ENCODE measurements at places on chromosomes 2 and 18.

GRCh38 chr18:65792456-65793074 is 41.8 kb downstream of the CDH7 start:
- no peak overlapping the region for H3K4me3 ChIP-seq
- no peaks in the 10 kb centered on the region for H3K27me3 ChIP-seq
- no peaks in the 10 kb centered on the region for H3K4me1 ChIP-seq
- DNase-seq, result no peak

- H3K27me3 ChIP-seq, result no peaks in the 10 kb centered on the region
- H3K4me3 ChIP-seq, result no peak overlapping the region
- no peaks in the 10 kb centered on the region for H3K4me1 ChIP-seq
- no peak overlapping the region for H3K27ac ChIP-seq
Observed at GRCh38 chr18:48985161-48985560, 34.4 kb upstream of the SMAD7 start.

GRCh38 chr2:197740200-197740599 is 35.0 kb downstream of the MARS2 start:
- H3K4me3 ChIP-seq, result no peak overlapping the region
- H3K27me3 ChIP-seq, result no peaks in the 10 kb centered on the region
- no peaks in the 10 kb centered on the region for H3K36me3 ChIP-seq
- DNase-seq, result no peak
- no peak overlapping the region for H3K27ac ChIP-seq

DNA sequence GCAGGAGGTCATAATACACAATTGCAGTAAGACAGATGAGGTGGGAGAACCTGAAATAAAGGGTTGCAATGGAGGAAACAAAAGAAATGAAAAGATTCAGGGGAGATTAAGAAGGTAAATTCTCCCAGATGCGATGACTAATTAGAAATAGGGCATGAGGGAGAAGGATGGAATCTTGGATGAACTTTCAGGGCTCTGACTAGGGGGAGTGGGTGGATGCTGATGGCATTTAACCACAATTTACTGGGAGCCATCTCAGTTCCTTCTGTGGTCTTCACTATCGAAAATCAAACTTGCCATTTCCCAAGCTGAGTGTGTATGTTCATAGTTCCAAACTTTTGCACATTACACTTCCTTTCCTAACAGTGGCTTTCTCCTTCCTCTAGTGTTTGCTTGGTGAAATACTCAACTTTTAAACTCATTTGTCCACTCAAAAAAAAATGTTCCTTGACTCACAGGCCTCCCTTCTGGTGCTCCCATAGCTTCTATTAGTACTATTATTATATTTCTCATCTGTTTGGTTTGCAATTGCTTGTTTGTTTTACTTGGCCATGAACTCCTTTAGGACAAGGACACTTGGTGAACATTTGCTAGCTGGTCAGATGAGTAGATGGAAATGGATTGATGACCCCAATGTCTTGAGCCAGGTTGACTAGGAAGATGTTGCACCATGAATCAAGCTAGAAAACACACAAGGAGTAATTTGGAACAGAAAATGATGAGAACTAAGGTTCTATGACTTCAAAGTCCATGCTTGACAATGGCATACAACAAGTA is 178.5 kb downstream of the DIS3L2 start:
- H3K27me3 ChIP-seq, result no peaks in the 10 kb centered on the region
- DNase-seq, result no peak
- no peak overlapping the region for H3K27ac ChIP-seq
- H3K36me3 ChIP-seq, result no peaks in the 10 kb centered on the region

DNA sequence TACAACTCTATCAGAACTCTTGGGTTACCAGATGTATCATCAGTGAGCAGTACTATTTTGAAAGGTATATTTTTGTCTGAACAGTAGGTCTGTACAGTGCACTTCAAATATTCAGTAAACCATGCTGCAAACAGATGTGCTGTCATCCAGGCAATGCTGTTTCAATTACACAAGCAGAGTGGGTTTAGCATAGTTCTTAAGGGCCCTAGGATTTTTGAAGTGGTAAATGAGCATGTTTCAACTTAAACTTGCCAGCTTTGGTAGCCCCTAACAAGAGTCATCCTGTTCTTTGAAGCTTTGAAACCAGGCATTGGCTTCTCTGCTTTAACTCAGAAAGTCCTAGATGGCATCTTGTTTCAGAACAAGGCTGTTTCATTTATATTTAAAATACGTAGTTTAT is 1519.9 kb downstream of the SUCLG1 start:
- H3K27me3 ChIP-seq, result no peaks in the 10 kb centered on the region
- H3K36me3 ChIP-seq, result no peaks in the 10 kb centered on the region
- H3K4me3 ChIP-seq, result no peak overlapping the region

DNA sequence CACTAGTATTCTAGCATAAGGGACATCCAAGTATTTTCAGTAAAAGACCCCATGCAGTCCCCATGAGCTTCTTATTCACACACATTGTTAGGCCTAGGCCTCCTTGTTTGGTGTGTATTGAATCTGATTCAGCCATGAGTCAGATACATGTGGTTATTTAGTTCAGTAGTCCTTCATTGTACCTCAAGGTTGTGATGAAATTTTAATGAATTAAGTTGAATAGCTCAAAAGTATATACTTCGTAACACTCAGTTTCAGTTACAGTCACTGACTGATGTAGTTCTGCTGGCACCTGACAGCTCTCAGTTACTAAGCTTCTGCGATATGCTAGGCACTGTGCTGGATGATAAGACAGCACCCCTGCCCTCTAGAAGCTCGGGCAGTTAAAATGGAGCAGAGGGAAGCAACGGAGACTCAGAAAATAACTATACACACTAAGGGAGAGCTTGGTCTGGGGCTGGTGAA is 86.4 kb downstream of the XRCC5 start:
- no peak for DNase-seq
- H3K27ac ChIP-seq, result no peak overlapping the region
- H3K4me1 ChIP-seq, result no peaks in the 10 kb centered on the region
- no peak overlapping the region for H3K4me3 ChIP-seq

DNA sequence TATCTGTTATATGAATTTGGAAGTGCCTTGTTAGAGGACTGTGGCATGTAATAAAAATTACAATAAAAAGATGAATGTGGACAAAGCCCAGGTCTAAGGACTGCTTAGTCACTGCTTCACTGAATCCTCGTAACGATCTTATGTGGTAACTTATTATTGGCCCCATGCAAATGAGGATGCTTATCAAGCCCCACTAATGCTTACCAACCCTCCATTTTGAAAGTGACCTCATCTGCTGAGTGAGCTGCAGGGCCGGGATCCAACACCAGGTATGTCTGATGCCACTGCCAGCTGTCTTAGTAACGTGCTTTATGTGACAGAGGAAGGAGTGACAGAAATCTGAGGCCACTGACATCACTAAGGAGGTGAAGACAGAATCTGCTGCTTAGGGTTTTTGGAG is 65.3 kb upstream of the CCDC85A start:
- peaks cover 28% of the 10 kb centered on the region for H3K4me1 ChIP-seq
- H3K36me3 ChIP-seq, result no peaks in the 10 kb centered on the region
- no peak overlapping the region for H3K4me3 ChIP-seq

DNA sequence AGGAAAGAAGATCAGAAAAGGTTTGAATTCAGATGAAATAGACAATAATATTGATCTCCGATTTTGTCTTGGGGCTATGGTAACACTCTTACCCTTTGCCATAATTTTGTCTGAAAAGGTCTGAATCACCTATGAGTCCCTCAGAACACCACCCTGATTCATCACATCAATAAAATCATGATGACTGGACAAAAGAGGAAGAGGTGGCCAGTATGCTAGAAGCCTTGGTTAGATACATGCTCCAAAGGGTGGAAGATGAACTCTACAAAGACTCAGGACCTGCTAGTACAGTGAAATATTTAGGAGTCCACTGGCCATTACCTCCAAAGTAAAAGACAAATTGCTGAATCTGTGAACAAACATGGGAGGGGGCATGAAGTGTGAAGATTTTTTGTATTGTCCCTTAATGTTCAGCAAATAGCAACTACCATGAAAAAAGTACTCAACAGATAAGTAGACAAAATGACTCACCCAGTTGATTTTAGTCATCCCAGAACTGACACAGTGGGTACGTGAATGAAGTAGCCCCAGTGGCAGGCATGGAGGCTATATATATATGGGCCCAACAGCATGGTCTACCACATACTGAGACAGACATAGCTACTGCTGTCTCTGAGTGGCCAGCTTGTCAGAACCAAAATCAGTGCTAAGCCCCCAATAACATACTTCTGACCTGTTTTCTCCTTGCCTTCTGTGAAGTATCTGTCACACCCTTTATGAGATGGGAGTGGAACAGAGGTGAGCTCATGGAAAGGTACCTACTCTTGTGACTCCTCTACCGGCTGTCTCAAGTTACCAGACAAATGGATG is 36.5 kb upstream of the GLS start:
- no peaks in the 10 kb centered on the region for H3K27me3 ChIP-seq
- H3K4me3 ChIP-seq, result no peak overlapping the region
- no peaks in the 10 kb centered on the region for H3K36me3 ChIP-seq
- no peak overlapping the region for H3K27ac ChIP-seq

GRCh38 chr2:238569507-238570195 is 142.9 kb downstream of the ASB1 start:
- no peak for DNase-seq
- no peak overlapping the region for H3K27ac ChIP-seq
- H3K36me3 ChIP-seq, result no peaks in the 10 kb centered on the region
- no peaks in the 10 kb centered on the region for H3K4me1 ChIP-seq
- H3K4me3 ChIP-seq, result no peak overlapping the region

DNA sequence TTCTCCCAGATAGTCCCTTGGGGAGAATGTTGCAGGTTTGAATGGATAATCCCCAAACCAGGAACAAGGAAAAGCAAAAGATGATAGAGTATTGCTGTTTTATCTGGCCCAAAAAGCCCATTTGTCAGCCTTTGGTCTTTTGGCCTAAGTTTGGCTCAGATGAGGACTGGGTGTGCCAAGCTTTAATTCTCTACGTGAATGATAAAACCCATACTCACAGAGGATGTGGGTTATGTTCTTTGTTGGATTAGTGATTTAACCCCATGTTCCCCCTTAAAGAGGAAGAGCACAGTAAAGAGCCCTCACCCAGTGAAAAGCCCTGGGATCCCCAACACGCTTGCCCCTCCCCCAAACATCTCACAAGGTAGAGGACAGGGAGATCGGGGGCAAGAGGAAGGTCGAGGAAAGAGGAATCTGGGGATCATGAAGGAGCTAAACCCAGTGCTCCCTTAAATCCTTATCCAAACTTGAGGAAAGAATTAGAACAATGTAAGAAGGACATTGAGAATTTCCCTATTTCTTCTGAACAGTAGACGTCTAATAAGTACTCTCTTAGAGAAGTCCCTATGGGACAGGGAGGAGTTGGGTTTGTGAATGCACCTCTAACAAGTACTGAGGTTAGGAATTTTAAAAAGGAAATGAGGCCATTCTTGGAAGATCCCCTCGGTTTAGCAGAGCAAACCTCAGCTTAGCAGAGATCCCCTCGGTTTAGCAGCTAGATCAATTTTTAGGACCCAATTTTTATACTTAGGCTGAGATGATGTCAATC is 105.0 kb downstream of the HIBCH start:
- no peaks in the 10 kb centered on the region for H3K27me3 ChIP-seq
- DNase-seq, result peak; percentile 12
- no peak overlapping the region for H3K4me3 ChIP-seq
- peaks cover 59% of the 10 kb centered on the region for H3K4me1 ChIP-seq

- peaks cover 31% of the 10 kb centered on the region for H3K4me1 ChIP-seq
- no peak for DNase-seq
- H3K4me3 ChIP-seq, result no peak overlapping the region
- no peaks in the 10 kb centered on the region for H3K36me3 ChIP-seq
- no peak overlapping the region for H3K27ac ChIP-seq
Observed at GRCh38 chr18:51655327-51655698, 457.8 kb upstream of the MEX3C start.

- H3K4me3 ChIP-seq, result no peak overlapping the region
- no peaks in the 10 kb centered on the region for H3K27me3 ChIP-seq
- H3K27ac ChIP-seq, result no peak overlapping the region
- DNase-seq, result no peak
- H3K4me1 ChIP-seq, result no peaks in the 10 kb centered on the region
- H3K36me3 ChIP-seq, result no peaks in the 10 kb centered on the region
Observed at GRCh38 chr18:77223221-77223639, 26.4 kb upstream of the GALR1 start.

GRCh38 chr2:204274991-204275390 is 270.3 kb upstream of the PARD3B start:
- no peak overlapping the region for H3K4me3 ChIP-seq
- H3K27me3 ChIP-seq, result no peaks in the 10 kb centered on the region
- H3K4me1 ChIP-seq, result peaks cover 23% of the 10 kb centered on the region
- DNase-seq, result no peak
- H3K27ac ChIP-seq, result no peak overlapping the region

DNA sequence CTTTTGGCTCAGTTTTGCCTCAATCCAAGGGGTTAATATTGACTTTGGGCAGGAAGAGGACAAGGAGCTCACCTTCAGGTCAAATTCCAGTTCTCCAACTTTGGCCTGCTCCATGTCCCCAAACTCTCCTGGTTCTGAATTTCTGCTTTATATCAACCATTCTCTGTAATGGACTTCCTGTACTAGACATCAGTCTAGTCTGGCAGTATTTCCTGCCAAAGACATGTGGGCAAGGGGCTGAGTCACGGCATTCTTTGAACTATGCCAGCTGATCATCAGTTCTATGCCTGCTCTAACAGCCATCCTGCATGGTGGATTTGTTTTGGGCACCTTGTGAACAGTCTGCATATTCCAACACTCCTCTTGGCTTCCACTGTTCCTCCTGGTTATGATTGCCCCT is 199.4 kb downstream of the ZEB2 start:
- peaks cover 5% of the 10 kb centered on the region for H3K4me1 ChIP-seq
- DNase-seq, result no peak
- H3K4me3 ChIP-seq, result no peak overlapping the region
- no peak overlapping the region for H3K27ac ChIP-seq

DNA sequence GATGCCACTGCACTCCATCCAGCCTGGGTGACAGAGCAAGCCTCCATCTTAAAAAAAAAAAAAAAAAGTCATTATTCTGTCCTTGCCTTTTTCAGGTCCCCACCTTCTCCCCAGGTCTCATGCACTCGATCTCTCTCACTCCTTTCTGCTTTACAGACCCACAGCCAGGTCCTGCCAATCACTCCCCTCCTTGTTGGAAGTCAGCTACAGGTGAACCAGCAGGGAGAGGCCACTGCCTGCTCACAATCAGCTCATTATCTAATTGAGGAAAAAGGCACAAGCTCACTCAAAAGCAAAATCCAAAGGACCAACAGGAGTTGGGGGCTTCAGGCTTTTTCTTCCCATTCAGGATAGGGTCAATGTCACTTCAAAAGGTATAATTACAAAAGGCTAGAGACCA is 2.0 kb downstream of the WDFY1 start:
- no peaks in the 10 kb centered on the region for H3K27me3 ChIP-seq
- peaks cover 26% of the 10 kb centered on the region for H3K4me1 ChIP-seq
- no peak for DNase-seq
- H3K4me3 ChIP-seq, result peak overlapping the region; percentile 76

GRCh38 chr18:46706968-46707367 is 49.9 kb downstream of the ST8SIA5 start:
- H3K4me1 ChIP-seq, result peaks cover 4% of the 10 kb centered on the region
- no peak overlapping the region for H3K4me3 ChIP-seq
- no peak for DNase-seq
- no peaks in the 10 kb centered on the region for H3K27me3 ChIP-seq
